ENCODE measurements at places on chromosomes 3 and 15. TPM values are rescaled to one million over a fixed set of nuclear protein-coding genes. Genes with fewer than 3 reads are reported as not detected.
A peak's percentile ranks its signal among the peaks of the same experiment; 100 is the strongest.

WDR49 gene
- polyA plus RNA-seq: 0.43 TPM

DNA sequence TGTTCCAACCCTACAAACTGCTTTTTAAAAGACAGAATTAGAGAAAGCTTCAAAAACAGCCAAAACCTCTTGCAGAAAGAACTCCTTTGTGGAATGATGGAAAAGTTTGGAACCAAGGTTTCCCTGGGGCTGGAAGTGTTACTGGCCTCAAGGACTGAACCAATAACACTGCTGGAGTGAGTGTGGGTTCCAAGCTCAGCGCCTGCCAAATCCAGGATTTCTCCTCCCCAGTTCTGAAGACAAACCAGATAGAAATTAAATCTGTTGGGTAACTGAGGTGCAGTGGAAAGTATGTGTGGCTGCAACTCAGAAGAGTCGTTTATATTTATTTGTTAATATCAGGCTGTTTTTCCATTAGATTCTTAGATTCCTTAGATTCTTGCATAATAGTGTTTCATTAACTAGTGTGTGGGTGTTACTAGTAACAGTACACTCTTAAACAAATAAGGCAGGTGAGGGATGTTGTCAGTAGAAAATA lies 66.5 kb upstream of the FNDC3B start:
- DNase-seq: no peak

DNA sequence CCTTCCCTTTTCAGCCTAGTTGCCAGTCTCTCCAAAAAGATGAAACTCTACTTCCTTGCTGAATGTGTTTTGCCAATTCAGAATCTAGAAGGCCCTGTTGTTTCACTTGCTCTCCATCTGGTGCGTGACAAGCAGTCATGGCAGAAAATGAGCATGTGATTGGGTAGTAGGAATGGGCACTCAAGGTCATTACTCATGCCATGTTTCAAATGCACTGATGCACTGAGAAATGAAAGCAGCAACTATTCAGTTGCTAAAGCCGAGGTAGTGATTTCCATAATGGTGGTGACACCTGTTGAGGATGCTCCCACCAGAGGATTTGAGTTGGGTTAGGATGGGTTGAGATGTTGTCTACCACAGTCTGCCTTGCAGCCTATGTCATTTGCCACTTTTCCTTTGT lies 12.7 kb downstream of the ZBTB38 start:
- DNase-seq: no peak

GRCh38 chr15:27028858-27029477 lies 58.0 kb downstream of the GABRG3 start:
- DNase-seq: no peak

DNA sequence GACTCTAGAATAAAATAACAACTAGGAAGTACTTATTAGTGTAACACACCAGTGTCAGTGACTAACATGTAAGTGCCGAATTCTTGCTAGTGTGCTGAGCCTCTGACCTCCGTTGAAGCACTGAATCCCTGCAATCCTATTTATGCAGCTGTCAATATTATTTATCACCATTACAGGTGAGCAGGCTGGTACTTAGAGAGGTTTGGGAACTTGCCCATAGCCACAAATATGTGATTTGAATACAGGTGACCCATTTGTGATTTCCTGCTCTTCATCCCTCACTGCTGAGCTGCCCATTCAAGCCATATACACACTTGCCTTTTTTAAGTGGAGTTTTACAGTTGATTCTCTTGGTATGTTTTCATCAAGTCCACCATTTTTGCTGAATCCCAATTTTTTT lies 12.2 kb downstream of the EIF4E3 start:
- DNase-seq: no peak

- no peak for DNase-seq
Observed at GRCh38 chr3:131393051-131393450, 11.5 kb downstream of the NUDT16 start.

GRCh38 chr15:100433304-100433703 lies 91.5 kb upstream of the ADAMTS17 start:
- no peak for DNase-seq

GRCh38 chr3:87076946-87077345 lies 86.0 kb upstream of the VGLL3 start:
- no peak for DNase-seq

GRCh38 chr15:62394079-62394478 lies 229.0 kb upstream of the C2CD4B start:
- DNase-seq: no peak

CA12 gene
- 242 TPM for polyA plus RNA-seq

DNA sequence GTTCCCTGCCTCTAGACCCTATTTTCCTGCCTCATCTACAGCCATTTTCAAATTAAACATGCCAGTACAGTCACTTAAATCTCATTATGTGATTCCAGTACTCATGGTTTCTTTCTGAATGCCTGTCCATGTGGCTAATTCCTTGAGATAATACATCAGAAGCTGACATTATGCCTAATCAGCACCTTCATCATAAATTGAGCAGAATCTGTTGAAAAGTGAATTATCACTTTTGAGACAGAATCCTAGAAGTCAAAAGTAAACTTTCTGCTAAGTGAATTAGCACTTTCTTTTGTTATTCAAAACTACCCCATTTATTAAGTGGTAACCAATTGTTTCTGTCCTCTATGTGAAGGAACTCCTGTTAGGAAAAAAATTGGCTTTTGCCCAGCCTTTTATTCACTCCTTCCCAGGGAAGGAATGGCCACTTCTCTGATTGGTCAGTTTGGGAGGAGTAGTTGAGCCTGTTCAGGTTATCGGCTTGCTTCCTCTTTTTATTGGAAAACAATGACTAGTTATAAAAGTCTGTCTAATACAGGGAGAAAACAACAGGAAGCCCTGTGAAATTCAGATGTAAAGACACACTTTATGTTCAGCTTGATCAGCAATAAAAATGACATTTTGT lies 40.5 kb downstream of the OSTN start:
- no peak for DNase-seq

DNA sequence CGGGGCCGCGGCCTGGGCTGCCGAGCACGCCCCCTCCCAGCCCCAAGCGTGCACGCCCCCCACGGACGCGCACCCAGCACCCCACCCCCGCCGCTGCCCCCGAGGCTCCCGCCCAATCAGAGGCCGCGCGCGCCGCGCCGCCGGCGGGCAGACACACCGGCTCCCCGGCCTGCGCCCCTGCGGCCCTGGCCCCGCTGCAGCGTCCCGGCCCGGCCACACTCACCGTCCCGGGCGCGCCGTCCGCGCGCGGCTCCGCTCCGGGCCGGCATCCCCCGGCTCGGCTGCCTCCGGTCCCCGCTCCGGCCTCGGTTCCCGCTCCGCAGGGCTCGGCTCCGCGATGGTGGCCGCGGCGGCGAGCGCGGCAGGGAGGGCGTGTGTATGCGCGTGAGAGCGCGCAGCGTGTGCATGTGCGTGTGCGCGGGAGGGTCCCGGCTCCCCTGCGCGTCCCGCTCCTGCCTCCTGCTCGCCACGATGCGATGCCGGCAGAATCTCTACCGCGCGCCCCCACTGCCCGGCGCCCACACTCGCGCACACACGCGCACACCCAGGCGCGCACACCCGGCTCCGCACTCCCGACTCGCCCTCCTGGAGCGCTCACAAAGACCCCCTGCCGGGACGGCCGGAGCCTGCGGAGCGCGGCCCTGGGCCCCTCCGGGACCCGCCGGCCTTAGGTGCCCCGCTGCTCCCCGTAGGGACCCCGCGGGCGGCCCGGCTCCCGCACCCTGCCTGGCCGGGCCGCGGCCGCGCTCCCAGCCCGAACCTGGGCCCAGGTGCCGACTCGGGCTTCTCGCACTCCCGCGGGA lies 186.5 kb upstream of the LINGO1 start:
- peak; percentile 52 for DNase-seq

- DNase-seq: no peak
Observed at GRCh38 chr3:126677862-126678503, 23.1 kb upstream of the TXNRD3 start.

DNA sequence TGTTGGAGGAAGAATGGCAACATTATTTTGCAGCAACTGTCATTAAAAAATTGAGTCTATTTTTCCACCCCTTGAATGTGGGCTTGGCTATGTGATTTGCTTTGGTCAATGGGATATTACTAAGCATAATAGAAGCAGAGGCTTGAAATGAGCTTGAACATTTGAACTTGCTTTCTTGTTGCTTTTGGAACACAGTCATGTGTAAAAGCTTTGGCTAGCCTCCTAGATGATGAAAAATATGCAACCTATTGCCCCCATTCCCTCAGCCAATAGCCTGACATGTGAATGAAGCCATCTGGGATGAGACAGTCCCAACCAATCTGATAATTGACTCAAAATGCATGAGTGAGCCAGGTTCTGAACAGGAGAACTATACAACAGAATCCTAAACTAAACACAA lies 78.4 kb downstream of the PLSCR2 start:
- DNase-seq: no peak

Data from kidney (tissue), 22 donors.